Activated T-helper 2 cell treated with anti-CD3 and anti-CD28 coated beads, Interferon-gamma antibody, Interleukin-2, Interleukin-4, amounts not matched to agents 10 μg/mL and 5 μg/mL and 100 μg/mL, durations not matched to agents 14 hours and 24 hours and 36 hours (primary cell): ENCODE measurements at places on chromosomes 11 and 22. TPM values are rescaled to one million over a fixed set of nuclear protein-coding genes. Genes with fewer than 3 reads are reported as not detected.

GRCh38 chr11:83480811-83481210 is 194.6 kb upstream of the CCDC90B start:
- no peak for DNase-seq

DNA sequence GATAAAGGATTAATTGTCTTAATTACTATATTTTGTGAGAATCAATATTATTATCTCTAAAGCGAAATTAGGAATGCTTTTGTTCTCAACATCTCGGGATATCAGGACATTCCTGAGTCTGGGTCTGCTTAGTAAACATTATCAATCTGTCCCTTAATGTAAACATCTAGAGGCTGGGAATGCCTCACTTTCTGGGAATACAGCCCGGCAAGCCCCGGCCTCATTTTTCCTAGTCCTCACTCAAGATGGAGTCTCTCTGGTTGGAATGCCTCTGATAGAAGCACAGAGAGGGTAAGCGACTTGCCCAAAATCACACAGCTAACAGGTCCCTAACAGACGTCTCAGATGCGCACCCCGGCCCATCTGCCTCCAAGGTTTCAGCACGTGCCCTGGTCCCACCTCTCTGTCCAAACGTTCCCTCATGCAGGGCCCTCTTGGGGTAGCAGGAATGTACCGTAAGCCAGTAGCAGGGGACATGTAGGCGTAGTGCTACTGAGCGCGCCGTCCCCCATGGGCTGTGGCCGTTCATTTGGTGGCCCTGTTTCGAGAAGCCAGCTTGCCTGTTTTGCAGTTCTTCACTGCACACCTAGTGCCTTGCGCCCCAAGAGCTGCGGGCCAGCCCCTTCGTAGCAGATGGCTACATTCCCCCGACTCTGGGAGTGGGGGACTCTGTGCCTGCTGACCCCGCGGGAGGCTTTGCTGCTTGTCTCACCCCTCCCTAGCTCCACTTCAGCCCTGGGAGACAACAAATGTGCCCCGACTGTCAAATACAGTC is 62.2 kb upstream of the FADD start:
- no peak for DNase-seq

DNA sequence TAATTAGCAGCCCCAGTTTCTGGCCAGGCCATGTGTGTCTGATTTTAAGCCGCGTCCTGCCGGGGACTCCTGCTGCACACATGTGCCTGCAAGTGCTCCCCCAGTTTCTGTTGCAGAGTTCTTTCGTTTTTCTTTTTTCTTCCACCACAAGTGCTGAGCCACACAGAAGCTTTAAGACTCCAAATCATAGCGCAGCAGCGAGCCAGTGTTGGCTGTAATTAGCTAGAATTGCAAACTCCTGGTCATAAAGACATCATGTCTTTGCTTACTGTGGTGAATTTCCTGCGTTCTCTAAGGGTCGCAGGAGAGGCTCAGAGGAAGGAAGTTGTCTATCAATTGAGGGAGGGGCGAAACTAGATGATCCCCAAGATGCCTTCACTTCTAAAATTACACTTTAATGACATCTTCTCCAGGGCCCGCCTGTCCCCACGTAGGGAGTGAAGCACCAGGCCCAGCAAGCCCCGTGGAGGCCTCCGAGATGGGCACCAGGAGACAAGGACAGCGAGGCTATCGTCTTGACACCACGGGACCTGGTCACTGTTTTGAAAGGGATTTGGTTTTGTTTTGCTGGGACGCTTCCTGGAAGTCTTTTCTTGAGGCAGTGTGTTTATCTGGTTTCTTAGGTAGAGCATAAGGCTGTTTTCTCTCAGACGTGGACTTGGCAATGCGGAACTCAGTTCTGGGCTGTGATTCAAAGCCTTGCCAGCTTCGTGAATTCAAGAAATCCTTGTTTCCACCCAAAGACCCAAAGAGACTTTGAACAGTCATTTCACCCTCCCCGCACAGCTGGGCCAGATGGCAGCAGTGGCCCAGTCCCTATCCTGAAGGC is 71.8 kb downstream of the UBASH3B start:
- peak; percentile 31 for DNase-seq

- DNase-seq, result no peak
These were observed 63.2 kb upstream of the HSPA8 start for GRCh38 chr11:123125169-123125568.

GRCh38 chr22:38846412-38846811 is 2.6 kb upstream of the NPTXR start:
- DNase-seq, result no peak

- no peak for DNase-seq
These were observed 48.0 kb upstream of the ANO3 start for GRCh38 chr11:26283852-26284408.

- no peak for DNase-seq
These were observed 6.9 kb downstream of the TRABD start for GRCh38 chr22:50192436-50193204.

GRCh38 chr11:120956710-120957495 is 67.0 kb upstream of the TBCEL start:
- DNase-seq, result no peak

DNA sequence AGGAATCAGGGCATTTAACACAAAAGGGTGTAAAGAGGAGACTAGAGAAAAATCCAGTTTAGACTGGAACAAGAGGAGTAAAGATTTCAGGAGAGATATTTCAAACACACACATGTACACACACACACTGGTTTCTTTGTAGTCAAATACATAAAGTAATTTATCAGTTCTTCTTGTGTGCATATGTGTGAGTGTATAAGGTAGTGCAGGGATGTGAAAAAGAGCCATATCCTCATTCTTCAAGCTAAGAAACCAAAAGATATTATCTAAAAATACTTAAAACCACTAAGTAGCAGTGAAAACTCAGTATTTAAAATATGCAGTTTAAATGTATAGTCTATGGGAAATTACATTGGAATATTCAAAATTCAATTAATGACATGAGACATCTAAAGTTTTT is 52.5 kb upstream of the CARD18 start:
- no peak for DNase-seq

DNA sequence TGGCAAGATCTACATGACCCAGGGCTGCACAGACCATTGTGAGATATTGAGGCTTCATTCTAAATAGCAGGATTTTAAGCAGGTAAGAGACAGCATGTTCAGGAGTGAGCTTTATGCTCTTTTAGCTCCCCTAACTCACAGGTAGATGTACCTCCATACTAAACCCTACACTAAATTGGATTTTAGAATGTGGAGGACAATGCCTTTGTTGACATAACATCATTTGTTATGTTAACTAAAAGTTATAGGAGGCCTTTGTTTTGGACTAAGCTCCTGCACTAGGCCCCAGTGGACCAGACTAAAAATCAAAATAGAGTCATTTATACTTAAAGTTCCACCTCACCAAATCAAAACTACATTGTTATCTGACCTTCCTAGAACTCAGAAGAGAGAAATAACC is 6.8 kb downstream of the DDIAS start:
- DNase-seq, result no peak

DNA sequence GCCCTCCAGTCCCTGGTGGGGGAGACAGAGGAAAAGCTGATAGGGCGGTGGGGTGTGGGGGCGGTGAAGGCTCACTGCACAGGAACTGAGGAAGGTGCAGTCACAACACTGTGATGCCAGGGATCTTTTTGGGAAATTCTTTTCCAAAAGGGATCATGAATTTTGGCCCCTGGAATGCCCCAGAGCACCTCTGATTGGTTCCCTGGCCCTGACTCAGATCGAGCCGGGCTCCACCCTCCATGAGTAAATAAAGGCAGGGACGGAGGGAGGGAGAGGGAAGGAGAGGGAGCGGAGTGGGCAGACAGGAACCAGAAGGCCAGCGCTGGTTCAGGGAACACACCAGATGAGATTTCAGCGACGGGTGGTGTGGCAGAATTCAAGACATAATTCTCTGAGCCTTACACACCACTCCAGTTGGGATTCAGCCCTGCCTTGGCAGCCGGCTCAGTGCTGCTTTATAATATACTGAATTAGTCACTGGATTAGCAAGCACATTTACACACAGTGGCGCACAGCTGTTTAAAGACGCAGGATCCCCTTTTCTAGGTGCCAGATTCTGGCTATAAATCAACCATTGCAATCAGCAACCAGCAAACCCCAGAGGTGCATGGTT is 80.3 kb downstream of the ETS1 start:
- DNase-seq, result no peak

DNA sequence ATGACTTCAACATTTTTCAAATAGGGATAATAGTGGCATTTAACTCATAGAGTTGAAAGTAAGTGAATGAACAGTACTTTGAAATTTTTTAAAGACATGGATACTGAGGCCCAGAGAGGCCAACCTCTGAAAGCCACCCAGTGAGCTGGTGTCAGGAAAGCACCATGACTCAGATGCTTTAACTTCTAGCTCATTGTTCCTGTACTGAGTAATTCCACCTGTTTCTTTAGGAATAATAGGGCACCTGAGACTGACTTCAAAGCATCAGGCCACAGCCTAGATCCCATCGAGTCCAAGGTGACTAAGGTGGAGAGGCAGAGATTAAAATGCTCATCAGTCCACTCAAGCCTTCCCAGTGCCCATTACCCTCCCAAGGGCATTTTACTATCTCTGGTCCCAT is 491.8 kb upstream of the TENM4 start:
- DNase-seq, result no peak

DNA sequence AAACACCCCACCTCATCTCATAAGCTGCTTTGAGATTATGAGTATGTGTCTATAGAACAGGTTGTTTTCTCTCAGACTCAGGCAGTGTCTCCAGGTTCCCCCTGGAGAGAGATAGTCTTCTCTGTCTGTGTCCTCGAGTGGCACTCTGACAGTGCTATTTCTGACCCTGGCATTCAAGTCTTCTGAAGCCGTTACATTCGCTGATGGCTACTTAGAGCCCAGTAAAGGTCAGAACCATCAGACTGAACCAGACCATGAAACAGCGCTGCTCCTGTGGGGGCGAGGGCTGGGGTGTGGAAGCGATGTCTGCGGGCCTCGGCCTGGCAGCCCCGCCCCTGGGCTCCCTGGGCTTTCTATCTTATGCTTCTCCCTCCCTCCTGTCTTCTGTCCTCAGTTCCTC is 23.5 kb downstream of the SHISA8 start:
- DNase-seq, result no peak

DNA sequence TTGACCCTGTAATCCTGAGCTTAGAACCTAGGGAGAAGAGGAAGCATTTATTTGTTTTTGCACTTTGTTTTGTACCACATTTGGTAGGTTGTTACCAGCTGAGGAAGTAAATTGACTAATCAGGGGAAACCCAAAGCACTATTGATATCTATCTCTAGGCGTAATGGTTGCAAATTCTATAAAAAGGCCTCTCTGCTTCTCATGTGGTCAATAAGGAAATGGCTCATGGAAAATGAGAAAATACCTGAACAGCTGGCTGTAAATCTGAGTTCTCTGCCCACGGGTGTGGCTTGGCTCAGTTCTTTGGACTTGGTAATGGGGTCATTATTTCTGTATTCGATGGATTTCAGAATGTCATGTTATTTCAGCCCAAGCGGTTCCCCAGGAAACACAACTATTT is 42.4 kb downstream of the BARX2 start:
- no peak for DNase-seq

- DNase-seq, result no peak
These were observed 32.4 kb upstream of the CLNS1A start for GRCh38 chr11:77669848-77670511.

- no peak for DNase-seq
These were observed 31.5 kb downstream of the PTPRJ start for GRCh38 chr11:48011798-48012391.

GRCh38 chr11:64762674-64763525 is 3.1 kb upstream of the PYGM start:
- DNase-seq, result no peak

DNA sequence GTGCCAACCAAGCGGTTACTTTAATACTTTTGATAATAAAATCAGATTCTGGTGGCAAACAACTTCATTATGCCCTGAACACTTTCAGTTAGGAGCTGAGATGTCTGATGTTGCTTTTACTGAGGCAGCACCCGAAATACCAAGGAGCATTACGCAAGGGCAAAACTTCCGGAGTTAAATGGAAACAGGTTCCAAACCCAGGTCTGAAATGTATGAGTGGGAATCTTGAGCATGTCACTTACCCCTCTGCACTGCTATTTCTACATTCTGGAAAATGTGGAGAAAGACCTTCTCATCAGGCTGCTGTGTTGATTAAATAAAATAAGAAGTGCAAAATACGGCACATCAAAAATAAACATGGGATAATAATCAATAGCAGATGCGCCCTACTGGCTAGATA is 315.1 kb downstream of the LARGE1 start:
- DNase-seq, result no peak

DNA sequence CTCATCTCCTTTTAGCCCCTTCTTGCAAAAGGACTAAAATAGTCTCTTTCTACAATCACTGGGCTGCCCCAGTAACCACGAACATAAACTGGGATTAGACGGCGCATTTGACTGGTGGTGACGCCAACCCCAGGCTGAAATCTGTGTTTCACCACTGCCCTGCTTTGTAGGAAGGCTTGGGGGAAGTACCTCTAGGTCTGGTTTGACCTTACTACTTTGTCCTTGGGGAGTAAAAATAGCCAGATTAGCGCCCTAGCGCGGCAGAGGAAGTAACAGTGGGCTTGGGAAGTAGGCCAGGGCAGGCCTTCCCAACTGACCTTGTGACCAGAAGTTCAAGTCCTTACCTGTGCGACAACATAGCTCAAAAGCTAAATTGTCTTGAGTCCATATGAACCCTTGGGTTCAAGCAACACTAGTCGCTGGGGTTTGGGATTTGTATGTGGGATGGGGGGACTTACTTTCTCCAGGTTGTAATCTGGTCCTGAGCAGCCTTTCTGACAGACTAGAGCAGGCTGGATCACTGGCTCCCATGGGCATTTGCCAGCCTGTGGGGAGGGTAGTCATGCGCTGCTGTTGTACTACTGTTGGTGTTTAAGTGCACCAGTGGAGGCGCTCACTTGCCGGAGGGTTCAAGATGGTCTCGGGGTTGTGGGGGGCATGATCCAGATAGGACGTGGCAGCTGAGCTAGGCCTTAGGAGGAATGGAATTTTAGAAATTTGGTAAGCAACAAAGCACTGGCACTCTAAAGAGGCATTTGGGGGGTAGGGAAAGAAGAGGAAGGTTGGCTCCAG is 953 bp upstream of the PACS1 start:
- DNase-seq, result no peak

DNA sequence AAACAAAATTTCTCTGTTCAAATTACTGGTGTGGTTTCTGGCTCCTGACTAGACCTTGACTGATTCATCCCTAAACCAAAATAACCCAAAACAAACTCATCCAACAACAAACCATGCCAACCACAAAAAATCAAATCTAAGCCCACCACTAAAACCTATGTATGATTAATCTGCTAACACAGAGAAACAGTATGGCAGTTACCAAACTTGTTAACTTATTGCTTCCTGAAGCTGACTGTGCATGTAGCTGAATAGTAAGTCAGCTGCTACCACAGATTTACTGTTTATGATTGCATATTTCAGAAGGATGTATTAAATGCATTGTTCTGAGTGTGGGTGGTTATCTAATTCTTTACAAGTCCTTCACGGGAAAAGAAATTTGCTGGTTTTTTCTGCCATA is 231.1 kb downstream of the SWAP70 start:
- no peak for DNase-seq

C11orf97 gene
- not detected in 2 replicates for total RNA-seq

PIH1D2 gene
- 0.23 and 0.46 TPM in 2 replicates for total RNA-seq

KCNK4 gene
- not detected in 2 replicates for total RNA-seq

CRYBB2 gene
- total RNA-seq, result not detected in 2 replicates

DMC1 gene
- 10.8 and 13.6 TPM in 2 replicates for total RNA-seq

GP1BB gene
- total RNA-seq, result not detected in 2 replicates
